ENCODE measurements at places on chromosomes 7 and 10.
A peak's percentile ranks its signal among the peaks of the same experiment; 100 is the strongest.

GRCh38 chr7:142943706-142944268 lies 4.5 kb downstream of the LLCFC1 start:
- H3K4me1 ChIP-seq: peaks cover 5% of the 10 kb centered on the region
- H3K4me3 ChIP-seq: no peak overlapping the region
- peaks cover 68% of the 10 kb centered on the region for H3K27me3 ChIP-seq

GRCh38 chr10:28130267-28130666 lies 131.4 kb upstream of the ODAD2 start:
- H3K4me1 ChIP-seq: peaks cover 3% of the 10 kb centered on the region
- no peak overlapping the region for H3K27ac ChIP-seq
- DNase-seq: no peak
- H3K36me3 ChIP-seq: peaks cover 27% of the 10 kb centered on the region

DNA sequence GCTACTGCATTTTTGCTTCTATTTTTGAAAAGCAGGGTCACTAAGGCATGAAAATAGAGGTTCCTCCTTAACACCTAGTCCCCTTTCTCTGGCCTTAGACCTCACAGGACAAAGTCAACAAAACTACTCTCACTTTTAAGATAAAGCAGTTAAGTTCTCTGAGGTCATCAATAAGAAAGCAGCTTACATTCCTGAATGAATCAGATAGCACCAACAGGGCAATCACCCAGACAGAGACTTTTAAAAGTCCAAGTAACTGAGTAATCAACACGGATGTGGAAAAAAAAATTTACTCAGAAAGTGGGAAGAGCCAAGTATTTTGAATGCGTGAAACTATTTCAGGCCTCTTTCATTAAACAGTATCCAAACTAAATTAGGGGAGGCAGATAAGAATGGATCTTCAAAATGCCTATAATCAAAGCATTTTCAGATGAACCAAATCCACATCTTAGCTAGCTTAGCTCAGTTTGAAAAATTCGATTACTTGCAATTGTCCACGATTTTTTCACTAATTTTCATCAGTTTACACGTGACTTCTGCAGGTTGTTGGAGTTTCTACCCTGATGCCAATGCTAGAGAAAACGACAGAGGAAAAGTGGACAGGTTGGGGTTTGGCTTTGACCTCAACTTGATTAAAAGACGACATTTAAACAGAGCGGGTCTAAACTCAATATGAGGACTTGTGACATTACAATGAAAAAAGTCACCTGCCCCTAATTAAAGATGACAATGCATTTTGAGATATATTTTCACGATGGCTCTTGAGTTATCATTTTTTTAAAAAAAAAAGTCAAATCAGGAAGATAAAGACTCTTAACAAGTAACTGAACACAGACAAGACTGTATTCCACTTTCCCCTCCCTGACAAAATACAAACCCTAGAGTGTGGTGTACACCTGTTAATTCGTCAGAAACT lies 1.6 kb downstream of the BEND7 start:
- peak overlapping the region; percentile 70 for H3K4me3 ChIP-seq
- peaks cover 7% of the 10 kb centered on the region for H3K36me3 ChIP-seq
- H3K4me1 ChIP-seq: peaks cover 3% of the 10 kb centered on the region
- H3K27ac ChIP-seq: no peak overlapping the region

GRCh38 chr7:40393660-40394059 lies 258.9 kb downstream of the SUGCT start:
- H3K27me3 ChIP-seq: no peaks in the 10 kb centered on the region
- no peaks in the 10 kb centered on the region for H3K36me3 ChIP-seq
- H3K4me3 ChIP-seq: no peak overlapping the region
- H3K4me1 ChIP-seq: no peaks in the 10 kb centered on the region

DNA sequence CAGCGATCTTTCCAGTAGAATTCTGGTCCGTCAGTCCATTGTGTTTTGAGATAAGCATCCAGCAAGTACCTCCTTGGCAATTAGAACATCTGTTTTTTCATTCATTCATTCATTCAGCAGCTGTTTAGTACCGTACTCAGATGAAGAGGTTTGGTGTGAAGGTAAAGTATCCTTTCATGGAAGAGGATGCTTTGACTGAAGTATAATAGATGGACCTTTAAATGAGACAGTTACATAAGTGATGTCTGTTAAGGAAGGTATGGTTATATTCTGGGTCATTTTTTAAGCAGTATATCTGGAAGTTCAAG lies 1.2 kb downstream of the MAPK8 start:
- H3K27ac ChIP-seq: peak overlapping the region; percentile 89
- no peak for DNase-seq
- no peaks in the 10 kb centered on the region for H3K36me3 ChIP-seq
- peak overlapping the region; percentile 88 for H3K4me3 ChIP-seq
- H3K4me1 ChIP-seq: peaks cover 20% of the 10 kb centered on the region

DNA sequence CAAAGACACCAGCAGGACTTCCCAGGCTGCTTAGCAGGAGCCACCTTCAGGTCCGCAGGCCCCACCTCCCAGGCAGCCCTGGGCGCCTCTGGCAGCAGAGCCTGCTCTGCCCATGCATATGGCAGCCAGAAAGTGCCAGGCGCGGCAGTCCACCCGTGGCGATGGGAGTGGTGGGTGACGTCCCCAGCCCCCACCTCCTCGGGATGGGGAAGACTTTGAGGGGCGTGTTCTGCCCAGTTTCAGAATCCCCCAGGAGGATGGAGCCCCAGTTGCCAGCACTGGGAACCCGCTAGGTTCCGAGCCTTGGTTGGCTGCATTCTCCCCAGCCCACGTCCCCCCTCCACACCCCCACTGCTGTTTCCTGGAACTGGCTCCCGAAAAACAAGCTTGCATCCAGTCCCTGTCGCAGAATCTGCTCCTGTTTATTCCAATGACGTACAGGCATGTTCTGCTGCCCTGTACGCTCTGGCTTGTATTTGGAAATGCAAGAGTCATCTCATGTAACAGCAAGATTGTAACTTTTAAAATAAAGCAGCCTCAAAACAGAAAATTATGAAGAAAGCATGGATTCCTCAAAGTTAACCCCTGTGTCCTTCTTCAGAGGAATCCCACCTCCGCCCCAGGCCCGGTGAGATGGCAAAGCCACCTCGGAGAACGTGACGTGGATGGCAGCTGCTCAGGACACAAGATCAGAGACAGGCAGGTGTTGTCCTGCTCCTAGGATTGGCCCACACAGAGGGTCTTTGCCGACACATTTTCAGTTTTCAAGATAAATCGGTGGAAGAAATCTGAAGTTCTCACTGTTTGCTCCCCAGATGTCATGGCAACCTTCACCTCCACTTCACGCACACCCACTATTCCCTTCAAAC lies 87.8 kb upstream of the PPP2R2D start:
- no peaks in the 10 kb centered on the region for H3K36me3 ChIP-seq
- DNase-seq: no peak
- no peaks in the 10 kb centered on the region for H3K4me1 ChIP-seq
- H3K4me3 ChIP-seq: no peak overlapping the region

DNA sequence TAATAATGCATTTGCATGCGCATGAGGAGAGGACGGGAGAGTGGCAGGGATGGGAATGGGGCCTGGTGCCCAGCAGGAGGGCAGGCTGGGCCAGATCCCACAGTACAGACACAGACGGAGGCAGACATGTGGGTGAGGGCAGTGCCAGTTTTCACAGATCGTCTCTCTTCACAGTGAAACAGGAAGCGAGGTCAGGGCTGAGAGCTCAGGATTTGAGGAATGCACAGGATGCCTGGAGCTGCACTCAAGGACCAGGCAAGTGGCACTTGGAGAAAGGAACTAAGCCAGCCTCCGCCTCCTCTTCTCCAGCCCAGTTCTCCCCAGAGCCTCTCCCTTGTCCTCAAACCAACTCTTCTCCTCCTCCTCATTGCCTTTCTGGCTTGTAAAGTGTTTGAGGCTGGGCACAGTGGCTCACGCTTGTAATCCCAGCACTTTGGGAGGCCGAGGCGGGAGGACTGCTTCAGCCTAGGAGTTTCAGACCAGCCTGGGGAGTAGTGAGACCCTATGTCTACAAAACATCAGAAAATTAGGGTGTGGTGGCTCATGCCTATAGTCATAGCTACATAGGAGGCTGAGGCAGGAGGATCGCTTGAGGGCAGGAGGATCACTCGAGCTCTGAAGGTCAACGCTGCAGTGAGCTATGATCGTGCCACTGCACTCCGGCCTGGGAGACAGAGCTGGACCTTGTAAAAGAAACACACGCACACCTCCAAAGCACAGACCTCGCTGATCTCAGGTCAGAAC lies 115.2 kb downstream of the HIP1 start:
- peaks cover 4% of the 10 kb centered on the region for H3K36me3 ChIP-seq
- H3K4me3 ChIP-seq: no peak overlapping the region
- H3K27ac ChIP-seq: no peak overlapping the region

DNA sequence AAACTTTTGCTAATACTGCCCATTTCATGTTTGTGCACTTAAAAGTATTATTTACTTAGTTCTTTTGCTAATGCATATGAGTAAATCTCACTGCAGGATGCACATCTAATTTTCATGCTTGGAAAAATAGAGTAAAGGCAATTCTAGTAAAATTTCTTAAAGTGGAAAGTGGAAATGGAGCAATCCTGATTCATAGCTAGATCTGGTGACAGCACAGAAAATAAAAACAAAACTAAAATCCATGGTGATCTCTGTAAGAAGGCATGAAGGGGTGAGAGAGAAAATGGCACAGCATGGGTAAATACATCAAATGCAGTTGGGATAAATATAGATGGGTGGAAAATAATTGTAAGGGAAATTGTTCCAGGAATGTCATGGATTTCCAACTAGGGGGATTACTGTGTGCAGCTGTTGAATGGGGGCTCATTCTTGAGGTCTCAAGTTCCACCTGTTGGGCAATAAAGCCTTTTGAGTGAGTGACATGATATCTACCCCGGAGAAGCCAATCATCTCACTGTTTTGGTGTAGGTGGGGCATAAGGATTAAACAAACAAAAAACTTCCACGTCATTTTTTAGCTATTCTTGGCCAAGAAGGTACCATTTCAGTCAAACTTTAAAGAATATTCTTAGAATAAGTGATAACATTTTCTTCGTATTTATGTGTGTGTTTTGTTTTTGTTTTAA lies 1.7 kb upstream of the MCU start:
- H3K36me3 ChIP-seq: peaks cover 6% of the 10 kb centered on the region
- H3K4me1 ChIP-seq: peaks cover 25% of the 10 kb centered on the region
- no peak for DNase-seq
- no peak overlapping the region for H3K4me3 ChIP-seq
- no peak overlapping the region for H3K27ac ChIP-seq

DNA sequence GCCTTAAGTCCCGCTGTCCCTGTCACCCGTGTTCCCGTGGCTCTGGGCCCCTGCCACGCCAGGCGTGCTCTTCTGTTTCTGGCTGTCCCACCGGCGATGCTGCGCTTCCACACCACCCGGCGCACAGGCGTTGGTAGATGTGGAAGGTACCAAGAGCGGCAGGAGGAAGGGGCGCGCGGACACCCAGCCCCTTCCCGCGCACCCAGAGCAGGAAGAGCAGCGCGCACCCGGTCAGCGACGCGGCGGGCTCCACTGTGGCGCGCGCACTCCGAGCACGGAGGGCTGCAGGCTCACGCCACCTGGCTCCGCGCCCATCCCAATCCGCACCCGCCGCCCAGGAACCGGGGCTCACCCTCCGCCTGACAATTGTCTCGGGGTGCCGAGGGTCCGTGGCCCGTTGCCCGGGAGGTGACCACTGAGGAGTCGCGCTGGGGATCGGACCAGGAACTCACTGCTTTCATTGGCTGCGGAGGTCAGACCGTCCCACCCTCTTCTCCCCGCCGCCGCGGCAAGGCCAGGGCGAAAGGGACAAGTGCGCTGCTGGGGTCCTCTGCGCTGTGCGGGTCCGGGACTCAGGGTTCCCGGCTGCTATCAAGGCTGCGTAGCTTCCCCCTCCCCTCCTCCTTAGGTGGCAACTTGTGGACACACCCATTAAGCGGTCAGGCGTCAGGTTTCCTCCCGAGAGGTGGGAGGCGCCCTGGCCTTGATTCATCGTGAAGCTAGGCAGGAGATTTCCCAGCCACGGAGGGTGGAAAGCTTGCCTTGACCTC lies 121.6 kb upstream of the ZNF92 start:
- DNase-seq: no peak
- peaks cover 2% of the 10 kb centered on the region for H3K36me3 ChIP-seq
- H3K27me3 ChIP-seq: peaks cover 4% of the 10 kb centered on the region
- H3K27ac ChIP-seq: peak overlapping the region; percentile 16
- H3K4me3 ChIP-seq: peak overlapping the region; percentile 93

DNA sequence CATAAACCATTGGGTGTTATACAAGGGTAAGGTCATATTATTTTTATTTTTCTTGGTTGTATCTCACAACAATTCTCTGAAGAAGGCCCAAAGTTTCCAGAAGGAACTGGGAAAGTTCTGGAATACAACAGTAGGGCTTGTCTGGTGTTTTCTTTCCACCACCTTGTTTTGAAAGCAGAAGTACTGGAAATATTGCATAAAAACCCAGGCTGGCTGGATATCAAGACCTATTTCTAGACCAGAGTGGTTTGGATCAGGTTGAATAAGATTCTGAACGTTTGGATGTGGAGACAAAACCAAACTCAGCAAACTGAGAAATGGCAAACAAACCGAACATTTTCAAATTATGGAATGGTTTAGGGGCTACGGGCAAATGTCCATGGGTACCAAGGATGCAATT lies 182.6 kb upstream of the FZD8 start:
- H3K27ac ChIP-seq: no peak overlapping the region
- DNase-seq: no peak
- H3K4me3 ChIP-seq: no peak overlapping the region
- no peaks in the 10 kb centered on the region for H3K36me3 ChIP-seq
- peaks cover 6% of the 10 kb centered on the region for H3K27me3 ChIP-seq

- peaks cover 9% of the 10 kb centered on the region for H3K4me1 ChIP-seq
- peak; percentile 11 for DNase-seq
- H3K36me3 ChIP-seq: no peaks in the 10 kb centered on the region
- peaks cover 4% of the 10 kb centered on the region for H3K27me3 ChIP-seq
- peak overlapping the region; percentile 87 for H3K4me3 ChIP-seq
Measured at GRCh38 chr7:43834463-43835251, 34.7 kb downstream of the MRPS24 start.

GRCh38 chr7:152597507-152597906 lies 78.4 kb downstream of the XRCC2 start:
- H3K36me3 ChIP-seq: no peaks in the 10 kb centered on the region
- H3K27me3 ChIP-seq: peaks cover 15% of the 10 kb centered on the region
- no peak overlapping the region for H3K27ac ChIP-seq
- peaks cover 3% of the 10 kb centered on the region for H3K4me1 ChIP-seq
- no peak overlapping the region for H3K4me3 ChIP-seq

- no peak for DNase-seq
- peaks cover 46% of the 10 kb centered on the region for H3K27me3 ChIP-seq
- H3K4me3 ChIP-seq: no peak overlapping the region
- peaks cover 2% of the 10 kb centered on the region for H3K4me1 ChIP-seq
Measured at GRCh38 chr10:92407305-92408016, 116.5 kb downstream of the MARCHF5 start.

DNA sequence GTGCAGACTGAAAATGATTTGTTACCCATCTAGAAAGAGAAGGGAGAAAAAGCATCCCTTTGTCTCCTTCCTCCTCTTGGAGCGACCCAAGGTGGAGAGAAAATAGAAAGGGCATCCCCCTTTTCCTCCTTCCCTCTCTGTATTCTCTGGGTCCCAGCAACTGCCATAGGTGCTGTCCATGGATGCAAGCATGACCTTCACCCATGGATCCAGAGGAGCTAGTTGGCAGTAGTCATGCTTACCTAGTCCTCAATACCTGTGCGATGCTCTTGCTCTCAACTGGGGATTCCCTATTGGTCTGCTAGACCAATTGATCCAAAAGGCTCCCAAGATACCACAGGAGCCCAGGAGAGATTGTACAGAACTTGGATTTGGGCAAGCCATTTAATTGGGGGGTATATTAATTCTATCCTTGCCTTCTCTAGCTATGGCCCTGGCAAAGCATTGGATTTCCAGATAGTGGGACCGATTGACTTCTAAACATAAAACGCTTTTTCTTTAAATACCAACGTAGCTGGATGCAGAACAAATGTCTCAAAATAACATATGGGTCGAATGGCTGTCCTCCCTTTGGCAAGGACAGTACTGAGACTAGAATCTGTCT lies 547.8 kb upstream of the IGFBP3 start:
- no peak overlapping the region for H3K27ac ChIP-seq
- no peaks in the 10 kb centered on the region for H3K4me1 ChIP-seq
- H3K4me3 ChIP-seq: no peak overlapping the region
- no peaks in the 10 kb centered on the region for H3K27me3 ChIP-seq
- no peaks in the 10 kb centered on the region for H3K36me3 ChIP-seq
